ENCODE measurements at places on chromosomes 12 and 14.

- DNase-seq: no peak
Observed at GRCh38 chr14:65318636-65319506, 93.7 kb upstream of the FUT8 start.

- DNase-seq: no peak
Observed at GRCh38 chr12:53044052-53044581, 5.7 kb upstream of the TNS2 start.

- DNase-seq: peak; percentile 16
Observed at GRCh38 chr12:96510306-96510764, 21.0 kb downstream of the CFAP54 start.

DNA sequence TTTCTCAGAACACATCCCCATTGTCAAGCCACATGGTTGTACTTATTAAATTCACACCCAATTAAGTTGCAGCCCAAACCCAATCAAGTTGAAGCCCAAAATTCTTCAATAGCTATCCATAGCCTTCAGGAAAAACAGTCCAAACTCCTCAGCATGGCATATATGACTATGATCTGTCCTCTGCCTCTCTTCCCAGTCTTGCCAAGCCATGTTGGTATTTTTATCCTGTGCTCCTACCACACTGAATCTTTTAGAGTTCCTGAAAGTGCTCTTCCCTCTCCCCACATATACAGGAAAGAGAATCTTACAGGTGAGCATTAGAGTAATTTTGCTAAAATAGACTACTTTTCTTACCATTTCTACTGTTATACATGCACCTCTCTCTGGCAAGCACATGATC, 834.9 kb downstream of the RPS29 start:
- no peak for DNase-seq

DNA sequence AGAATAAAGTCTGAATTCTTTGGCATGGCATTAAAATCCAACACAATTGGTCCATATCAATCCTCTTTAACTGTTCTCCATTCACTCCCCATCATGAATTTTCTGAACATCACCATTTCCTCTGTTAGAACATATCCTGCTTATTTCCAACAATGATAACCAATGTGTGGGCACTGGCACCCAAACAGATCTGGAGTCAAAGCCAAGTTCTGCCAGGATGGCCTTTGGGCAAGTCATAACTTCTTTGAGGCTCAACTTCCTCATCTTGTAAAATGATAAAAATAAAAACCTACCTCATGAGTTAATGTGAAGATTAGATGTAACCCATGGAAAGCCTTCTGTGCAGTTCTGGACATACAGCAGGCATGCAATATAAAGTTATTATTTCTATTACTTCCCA, 12.5 kb downstream of the PAWR start:
- no peak for DNase-seq

DNA sequence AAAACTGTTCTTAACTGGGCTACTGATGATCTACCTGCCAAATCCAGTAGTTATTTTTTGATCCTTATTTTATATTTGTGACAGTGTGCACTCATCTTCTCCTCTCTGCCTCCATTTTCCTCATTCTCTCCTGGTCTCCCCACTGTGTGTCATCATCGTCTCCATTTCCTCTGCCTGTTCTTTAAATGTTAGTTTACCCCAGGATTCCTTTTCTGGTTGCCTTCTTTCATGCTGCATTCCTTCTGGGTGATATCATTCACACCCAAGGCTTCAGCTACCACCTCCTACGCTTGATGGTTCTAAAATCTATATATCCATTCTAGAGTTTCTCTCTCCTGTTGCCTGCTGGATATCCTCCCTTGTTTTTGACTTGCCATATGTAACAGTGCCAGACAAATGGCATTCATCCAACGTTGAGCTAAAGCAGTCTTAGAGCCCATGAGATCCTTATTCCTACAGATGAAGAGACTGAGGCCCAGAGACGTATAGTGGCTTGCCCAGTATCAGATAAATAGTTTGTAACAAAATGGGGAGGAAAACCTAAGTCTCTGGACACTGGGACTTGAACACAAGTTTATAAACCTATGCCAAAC, 109.5 kb downstream of the DIP2B start:
- DNase-seq: no peak

- no peak for DNase-seq
Observed at GRCh38 chr12:50127546-50127945, 15.5 kb downstream of the COX14 start.

- peak; percentile 55 for DNase-seq
Observed at GRCh38 chr14:72420749-72421474, 473.0 kb downstream of the DPF3 start.

DNA sequence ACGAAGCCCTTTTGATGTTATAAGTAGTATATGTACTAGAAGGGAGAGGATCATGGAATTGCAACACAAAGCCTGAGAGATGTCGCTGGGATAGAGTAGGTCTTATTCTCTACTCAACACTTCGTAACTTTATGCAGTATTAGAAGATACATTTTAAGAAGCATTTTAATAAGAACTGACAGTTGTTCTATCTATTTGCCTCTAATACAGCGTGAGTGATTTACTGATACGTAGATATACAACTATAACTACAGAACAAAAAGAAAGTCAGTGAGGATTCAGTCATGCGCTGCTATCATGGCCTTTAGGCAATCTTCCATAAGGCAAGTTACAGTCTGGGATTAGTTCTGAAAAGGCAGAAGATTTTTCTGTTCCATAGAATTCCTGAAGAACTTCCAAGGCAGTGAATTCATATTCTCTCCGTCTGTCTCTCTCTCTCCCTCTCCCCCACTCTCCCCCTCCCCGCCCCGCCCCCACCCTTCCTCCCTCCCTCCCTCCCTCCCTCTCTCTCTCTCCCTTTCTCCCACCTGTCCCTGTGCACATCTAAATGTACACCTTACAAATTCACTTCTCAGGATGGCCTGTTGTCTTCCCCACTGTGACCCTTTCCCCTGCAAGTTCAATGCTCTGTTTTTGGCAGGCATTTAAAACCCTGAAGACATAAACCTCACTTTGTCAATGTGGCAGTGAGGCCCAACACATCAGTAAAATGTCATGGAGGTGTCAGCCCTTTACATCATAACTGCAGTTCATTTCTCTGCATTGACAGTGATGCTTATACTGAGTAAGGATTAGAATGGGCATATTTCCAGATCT, 470.6 kb downstream of the EGLN3 start:
- DNase-seq: no peak

DNA sequence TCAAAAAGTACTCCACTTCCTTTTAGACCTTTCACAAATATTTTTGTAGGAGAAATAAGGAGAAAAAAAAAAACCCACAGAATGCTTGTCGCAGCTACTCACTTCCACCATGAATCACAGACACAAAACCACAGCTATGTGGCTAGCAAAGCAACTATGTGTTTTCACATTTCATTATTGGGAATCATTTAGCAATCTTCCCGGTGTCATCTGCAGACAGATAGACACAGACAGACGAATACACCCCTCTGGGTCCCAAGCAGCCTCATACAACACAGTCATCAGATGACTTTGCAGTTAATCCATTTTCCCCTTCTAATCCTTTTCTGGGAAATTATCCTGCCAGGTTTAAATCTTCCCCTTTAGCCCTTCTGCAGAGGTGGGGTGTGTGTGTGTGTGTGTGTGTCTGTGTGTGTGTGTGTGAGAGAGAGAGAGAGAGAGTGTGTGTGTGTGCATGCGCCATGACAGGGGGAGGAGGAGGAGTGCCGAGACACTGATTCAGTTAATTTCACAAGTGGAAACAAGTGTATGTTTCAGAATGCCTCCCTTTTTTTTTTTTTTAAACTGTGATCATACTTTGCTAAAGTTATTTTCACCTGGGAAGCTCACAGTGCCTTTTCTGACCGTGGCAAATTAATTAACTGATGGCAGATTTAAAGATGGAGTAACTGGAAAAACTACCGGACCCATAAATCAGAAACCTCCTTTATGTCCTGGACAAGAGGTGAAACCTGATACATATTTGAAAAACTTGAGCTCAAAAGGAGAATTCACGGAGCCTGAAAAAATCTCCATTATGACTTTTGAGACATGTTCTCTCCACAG, 39.9 kb downstream of the LTBP2 start:
- DNase-seq: peak; percentile 90

DNA sequence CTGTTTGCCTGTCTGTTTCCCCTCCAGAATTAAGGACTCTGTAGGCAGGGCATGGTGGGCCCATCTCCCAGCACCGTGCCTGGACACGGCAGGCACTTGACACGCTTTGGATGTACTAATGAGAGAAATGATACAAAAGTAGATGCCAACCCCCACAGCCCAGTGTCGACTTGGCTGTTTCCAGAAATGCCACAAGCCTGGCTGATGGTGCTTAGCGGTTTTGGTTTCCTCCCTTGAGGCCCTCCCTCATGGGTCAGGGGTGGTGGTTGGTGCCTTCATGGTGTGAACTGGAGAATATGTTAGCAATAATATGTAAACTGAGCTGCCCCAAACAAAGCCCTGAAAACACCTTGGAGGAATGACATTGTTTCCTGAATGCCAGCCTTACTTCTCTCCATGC, 55.5 kb upstream of the ESRRB start:
- no peak for DNase-seq

DNA sequence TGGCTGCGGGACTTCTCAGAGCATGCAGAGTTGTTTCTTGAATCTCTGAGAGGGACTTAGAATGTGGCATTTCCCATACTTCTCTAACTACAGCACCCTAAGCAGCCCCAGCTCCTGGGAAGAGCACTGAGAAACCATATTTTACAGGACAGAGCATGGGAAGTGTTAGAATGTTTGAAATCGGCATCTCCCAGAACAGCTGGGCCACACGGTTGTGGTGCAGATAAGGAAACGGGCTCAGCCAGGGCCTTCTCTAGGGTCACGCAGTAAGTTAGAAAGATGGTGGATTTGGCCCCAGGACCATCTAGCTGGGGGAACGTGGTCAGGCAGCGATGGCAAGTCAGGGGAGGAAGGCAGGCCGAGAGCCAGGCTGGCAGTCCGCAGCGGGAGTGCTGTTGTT, 10.5 kb upstream of the HHIPL1 start:
- DNase-seq: no peak

GRCh38 chr14:89669193-89669592, 252.2 kb upstream of the FOXN3 start:
- DNase-seq: no peak

DNA sequence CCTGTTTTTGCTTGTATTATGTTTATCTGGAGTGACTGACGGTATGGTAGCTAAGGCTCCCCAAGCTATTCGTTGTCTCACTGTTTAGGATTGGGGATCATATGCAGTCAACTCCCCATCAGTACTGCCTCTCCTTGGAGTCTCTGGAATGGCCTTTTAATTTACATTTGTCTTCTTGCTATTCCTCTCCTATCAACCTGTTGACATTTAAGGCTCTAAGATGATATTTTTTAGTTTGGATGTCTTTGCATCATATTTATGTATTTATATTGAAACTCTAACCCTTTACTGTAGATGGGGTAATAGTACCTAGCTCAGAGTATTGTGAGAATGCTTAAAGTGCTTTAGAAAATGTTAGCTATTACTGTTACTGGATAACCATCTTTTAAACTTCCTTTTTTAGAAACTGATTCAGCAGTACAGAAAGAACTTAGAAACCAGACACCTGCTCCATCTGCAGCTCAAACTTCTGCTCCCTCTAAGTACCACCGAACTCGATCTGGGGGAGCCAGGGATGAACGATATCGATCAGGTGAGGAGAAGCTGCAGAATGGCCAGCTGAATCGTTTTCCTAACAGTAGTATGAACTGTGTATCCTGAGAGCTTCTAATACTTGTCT, 123.5 kb upstream of the ATF1 start:
- DNase-seq: no peak

DNA sequence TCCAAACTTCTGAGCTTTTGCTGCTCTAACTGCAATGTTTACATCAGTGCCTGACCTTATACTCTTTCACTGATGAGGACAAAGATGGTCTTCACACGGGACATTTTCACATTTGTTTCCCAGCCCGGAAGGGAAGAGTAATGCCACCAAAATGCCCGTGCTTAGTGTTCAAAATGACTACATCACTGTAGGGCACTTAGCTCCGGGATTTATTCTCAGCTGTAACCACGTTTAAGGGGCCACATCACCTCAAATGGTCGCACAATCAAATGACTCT, 2.9 kb downstream of the GSG1 start:
- DNase-seq: no peak

- DNase-seq: no peak
Observed at GRCh38 chr12:47190271-47190750, 110.6 kb upstream of the AMIGO2 start.

GRCh38 chr14:92470215-92470614, 43.4 kb upstream of the RIN3 start:
- peak; percentile 87 for DNase-seq

- no peak for DNase-seq
Observed at GRCh38 chr12:69642531-69642930, 31.8 kb upstream of the LRRC10 start.

DNA sequence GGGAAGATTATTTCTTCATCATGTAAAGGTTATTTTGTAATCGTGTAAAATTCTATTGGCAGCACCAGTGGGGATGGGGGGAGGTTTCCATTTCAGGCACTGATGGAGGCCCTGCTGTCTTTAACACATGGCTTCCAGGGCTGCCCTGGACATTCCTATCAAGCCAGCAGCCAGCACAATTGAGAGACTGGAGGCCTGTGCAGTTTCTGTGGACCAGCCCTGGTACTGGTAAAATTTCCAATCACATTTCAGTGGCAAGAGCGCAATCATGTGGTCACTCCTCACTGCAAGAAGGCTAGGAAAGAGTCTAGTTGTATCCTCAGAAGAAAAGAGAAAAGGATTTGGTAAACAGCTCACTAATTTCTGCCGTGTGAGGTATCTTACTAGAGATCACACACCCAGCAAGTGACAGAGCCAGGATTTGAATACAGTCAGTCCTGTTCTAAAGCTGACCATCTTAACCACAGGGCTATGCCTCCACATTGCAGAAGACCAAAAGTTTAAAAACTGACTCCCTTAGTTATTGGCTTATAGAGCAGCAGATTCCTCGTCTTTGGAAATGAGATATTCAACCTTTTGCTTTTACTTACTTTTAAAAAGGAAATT, 179.4 kb upstream of the ARHGAP5 start:
- DNase-seq: peak; percentile 41

- no peak for DNase-seq
Observed at GRCh38 chr12:68633614-68634558, 23.2 kb downstream of the RAP1B start.

DNA sequence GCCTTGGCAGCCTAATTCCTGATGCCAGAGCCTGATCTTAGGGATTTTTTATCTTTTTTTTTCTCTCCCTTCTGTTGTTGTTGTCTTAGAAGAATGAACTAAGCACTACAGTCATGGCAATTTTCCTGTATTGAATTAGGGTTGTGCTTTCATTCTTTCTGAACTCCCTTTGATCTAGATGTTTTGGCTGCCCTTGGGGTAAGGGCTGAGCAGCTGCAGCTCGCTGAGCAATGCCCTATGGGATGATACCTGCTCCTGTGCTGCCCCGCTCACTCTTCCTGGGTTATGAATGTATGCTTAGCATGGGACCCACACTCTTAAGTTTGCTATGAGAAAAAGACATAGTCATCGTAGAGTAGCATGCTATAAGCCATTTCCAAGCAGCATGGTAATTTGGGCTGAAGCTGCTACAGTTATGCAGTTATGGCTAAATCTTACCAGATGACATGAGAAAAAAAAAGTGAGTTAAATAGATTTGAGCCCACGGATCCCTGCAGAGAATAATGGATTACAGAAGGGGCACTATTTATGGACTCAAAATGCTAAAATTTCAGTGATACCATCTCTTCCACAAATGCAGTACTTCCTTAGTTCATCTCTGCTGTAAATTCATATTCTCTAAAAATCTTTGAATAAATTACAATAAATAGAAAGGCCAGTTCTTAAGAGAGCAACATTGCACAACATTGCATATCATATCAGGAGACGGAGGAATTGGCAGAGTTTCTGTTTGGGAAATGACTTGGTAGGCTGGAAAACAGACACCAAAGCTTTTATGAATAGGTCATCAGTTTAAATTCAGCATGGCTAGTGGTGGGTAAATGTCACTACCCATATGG, 79.2 kb upstream of the PTHLH start:
- DNase-seq: peak; percentile 7

- DNase-seq: no peak
Observed at GRCh38 chr12:41604830-41605229, 416.7 kb downstream of the PDZRN4 start.

Measured in AG08395 (cell line).